Mesendoderm (in vitro differentiated cells): ENCODE measurements at places on chromosomes 7 and 10.
A peak's percentile ranks its signal among the peaks of the same experiment; 100 is the strongest.

GRCh38 chr7:6442114-6442513 is 5.6 kb downstream of the DAGLB start:
- no peak for DNase-seq

- DNase-seq = no peak
These were observed 89.8 kb upstream of the SAMD8 start for GRCh38 chr10:75021379-75022249.

- no peak for DNase-seq
These were observed 13.0 kb upstream of the INSIG1 start for GRCh38 chr7:155284496-155285274.

GRCh38 chr7:107327986-107328569 is 141.8 kb upstream of the GPR22 start:
- DNase-seq = no peak

DNA sequence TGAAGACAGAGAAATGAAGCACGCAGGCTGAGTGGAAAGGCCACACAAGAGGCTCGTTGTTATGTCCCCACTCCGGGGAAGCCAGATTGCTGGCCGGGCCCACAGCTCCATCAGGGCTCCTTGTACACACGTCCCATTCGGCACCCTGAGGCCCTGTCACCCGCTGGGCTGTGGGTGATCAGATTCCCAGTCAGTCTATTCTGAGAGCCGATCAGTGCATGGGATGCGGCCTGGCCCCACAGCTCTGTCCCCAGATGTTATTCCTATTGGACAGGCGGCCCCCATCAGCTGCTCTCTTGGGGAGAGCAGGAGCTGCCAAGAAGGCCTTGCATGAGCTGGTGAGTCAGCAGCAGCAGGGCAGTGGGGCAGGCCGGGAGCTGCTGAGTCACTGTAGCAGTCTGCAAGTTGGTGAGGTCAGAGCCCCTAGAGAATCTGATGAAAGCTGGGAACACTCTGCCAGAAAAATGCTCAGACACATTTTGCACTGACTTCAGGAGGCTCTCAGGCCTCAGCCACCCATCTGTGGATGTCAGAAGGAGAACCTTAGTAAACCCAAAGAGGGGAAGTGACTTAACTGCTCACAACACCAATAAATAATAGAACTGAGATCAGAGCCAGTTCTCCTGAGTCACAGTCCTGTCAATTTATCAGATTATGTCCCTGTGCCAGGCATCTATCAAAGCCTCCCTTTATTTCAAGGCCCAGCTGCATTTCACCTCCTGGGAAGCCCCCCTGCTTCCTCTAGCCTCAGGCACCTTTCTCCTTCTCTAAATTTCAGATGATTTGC is 9.4 kb upstream of the PSAP start:
- DNase-seq = peak; percentile 98

DNA sequence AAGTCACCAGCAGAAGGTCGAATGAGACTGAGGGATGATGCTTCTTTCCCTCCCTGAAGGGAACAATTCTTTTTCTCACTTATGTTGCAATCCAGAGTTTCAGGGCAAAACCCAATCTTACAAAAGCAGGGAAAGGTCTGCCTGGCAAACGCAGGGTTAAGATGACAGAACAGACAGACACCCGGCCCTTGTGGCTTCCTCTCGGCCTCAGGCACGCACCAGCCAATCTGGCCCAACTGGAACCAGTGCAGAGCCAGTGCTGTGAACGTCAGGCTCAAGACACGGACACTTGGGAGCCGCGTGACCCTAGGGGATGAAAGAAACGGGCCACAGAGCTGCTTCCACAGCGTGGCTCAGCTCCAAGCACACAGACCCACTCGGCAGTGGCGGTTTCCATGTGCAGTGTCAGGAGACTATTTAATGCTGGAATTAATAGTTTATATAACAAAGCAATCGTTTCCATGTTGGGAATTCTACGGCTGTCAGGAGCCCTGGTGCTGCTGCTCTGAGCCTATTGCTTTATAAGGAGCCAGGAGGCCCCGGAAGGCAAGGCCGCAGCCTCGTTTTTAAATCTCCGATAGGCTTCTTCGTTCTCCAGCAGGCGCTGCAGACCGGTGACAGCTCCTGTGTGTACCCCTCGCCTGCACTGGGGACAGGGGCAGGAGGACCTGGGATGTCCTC is 198.4 kb downstream of the DIP2C start:
- peak; percentile 35 for DNase-seq

- DNase-seq = no peak
These were observed 110.6 kb downstream of the AUTS2 start for GRCh38 chr7:69708857-69709256.

- DNase-seq = no peak
These were observed 9.3 kb upstream of the MCU start for GRCh38 chr10:72682638-72683037.
